ENCODE measurements at places on chromosomes 11 and 22.

GRCh38 chr11:29584342-29584741 lies 432.5 kb downstream of the KCNA4 start:
- DNase-seq: no peak

DNA sequence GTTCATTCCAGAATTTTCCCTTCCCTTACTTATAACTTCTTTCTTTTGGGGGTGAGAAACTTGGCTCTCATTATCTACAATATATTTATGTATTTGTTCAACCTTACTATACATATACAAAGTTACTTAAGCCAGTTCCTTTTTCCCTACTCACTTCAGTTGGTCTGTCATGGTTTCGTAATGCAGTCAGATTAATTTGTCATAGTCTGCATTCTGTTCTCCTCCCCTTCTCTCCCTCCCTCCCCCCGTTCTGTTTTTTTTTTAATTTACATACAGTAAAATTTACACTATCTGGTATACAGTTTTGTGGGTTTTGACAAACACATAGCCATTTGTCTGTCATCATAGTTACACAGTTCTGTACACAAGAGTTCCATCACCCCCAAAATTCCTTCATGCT lies 71.8 kb upstream of the ADORA2A start:
- no peak for DNase-seq

GRCh38 chr11:49995565-49995964 lies 13.2 kb upstream of the OR4C12 start:
- DNase-seq: no peak

DNA sequence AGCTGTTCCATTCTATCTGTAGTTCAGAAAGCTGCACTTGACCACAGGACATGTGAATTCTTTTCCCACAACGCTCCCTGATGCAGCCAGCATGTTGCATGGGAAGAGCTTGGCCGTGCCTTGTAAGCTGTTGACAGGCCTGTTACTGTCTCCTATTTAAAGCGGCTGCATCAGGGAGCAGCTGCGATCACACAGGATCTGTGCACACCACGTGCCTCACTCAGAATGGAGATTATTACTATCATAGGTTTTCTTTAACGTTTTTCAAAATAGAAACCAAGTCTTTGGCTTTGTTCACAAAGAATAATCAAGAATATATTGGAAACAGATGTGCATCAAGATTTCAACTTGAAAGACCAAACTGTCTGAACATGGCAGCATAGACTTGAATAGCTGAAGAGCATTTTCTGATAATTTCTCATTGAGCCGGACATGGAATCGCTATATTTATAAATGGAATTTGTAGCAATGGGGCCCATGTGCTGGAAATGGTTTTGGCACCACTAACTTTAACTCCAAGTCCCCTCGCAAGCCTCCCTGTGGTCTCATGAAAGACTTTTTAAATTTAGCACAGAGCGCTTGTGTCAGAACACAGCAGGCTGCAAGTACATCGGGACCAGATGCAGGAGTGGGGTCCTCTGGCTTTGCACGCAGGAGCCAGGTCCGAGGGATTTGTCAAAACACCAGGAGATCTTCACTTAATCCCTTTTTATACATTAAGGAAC lies 40.8 kb upstream of the MYO18B start:
- peak; percentile 58 for DNase-seq

DNA sequence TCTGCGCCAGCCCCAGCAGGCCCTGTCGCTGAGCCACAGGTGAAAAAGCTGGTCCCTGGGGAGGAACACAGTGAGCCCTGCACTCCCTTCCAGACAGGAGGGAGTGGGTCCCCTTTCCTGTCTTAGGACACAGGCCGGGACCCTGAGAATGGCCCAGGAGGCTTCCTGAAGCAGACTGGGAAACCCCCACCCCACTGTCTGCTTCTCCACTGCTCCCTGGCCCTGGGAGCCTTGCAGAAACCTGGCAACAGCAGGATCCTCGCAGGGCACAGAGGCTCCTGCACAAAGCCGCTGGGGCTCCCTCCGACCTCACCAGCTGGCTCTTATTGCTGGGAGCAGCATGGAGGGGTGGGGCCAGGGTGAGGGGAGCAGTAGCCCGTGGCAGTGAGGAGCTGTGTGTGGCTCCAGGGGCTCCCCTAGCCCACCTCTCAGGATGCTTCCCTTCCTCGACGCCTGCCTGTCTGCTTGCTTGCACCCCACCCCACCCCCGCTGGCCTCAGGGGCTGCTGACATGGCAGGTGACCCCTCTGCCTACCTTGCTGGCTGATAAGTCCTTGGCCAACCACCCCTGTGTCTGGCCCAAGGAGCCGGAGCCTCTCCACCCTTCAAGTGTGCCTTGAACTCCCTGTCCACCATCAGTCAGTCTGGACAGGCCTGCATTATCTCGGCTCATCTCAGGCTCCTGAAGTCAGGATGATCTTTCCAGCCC lies 72.1 kb upstream of the KCNQ1OT1 start:
- DNase-seq: no peak

- DNase-seq: no peak
Measured at GRCh38 chr11:3996651-3997050, 97.9 kb upstream of the RRM1 start.

DNA sequence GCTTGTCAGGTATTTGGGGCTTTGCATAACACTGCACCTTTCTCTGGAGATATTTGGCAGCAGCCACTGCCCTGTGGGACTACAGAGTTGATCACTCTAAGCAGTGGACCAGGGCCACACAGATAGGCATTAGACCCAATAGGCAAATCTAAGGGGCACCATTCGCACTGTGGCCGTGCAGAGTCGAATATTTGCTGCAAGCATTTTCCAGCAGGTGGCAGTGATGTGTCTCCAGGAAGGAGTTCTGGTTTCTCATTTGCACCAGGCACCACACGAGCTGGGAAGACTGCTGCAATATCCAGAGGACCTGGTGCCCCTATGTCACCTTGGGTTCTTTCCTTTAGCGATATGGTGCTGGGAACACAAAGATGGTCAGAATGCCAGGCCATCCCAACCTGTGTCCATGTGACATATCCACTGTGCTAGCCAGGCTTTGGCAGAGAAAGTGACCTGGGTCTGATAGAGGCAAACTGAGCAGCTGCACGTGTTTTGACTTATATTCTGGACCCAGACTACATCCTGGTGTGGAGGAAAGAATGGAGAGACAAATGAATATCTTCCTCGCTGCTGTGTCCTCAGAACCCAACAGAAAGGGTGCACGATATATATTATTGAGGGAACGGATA lies 318.7 kb downstream of the BUD13 start:
- DNase-seq: no peak

DNA sequence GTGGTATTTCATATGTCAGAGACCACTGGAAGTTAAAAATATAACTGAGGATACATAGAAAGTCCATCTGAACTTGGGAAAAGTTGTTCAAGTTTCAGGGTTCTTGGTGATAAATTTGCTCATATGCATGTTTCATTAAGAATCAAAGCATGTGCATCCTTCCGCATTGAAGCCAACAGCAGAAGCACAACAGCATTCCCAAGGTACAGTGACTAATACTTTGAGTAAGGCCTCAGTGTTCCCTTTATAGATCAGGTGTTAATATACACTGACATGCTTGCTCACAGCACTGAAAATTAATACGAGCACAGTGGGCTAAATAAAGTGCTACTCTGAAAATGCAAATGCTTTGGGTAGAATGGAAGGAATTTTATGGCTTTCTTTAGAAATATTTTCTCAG lies 691.1 kb downstream of the METTL15 start:
- no peak for DNase-seq

All from left ventricle myocardium superior (tissue), 1 donor.